Stimulated activated CD8-positive, alpha-beta memory T cell treated with anti-CD3 and anti-CD28 coated beads, Interleukin-15, amount 100 ng/mL, for 24 hours (primary cell): ENCODE measurements at places on chromosomes 13 and 19.

GRCh38 chr13:112348642-112349345, 27.4 kb upstream of the SPACA7 start:
- DNase-seq, result no peak

DNA sequence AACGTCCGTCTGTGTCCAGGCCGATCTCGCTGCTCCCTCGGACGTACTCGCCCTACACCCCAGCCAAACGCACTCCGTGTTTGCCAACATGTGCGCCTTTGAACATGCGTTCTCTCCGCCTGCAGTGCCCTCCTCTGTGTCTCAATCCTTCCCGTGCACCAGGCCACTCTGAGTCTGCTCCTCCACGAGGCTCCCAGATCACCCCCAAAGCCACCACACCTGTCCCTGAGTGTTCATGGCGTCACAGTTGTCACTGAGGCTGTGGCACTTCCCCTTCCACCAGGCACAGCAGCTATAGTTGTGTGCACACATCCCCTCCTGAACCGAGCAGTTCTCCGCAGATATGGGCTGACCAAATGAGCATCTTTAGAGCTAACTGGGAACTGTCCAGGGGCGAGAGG, 35.6 kb downstream of the RASA3 start:
- DNase-seq, result no peak

- DNase-seq, result no peak
Observed at GRCh38 chr19:52943134-52943883, 19.4 kb downstream of the ZNF816 start.

DNA sequence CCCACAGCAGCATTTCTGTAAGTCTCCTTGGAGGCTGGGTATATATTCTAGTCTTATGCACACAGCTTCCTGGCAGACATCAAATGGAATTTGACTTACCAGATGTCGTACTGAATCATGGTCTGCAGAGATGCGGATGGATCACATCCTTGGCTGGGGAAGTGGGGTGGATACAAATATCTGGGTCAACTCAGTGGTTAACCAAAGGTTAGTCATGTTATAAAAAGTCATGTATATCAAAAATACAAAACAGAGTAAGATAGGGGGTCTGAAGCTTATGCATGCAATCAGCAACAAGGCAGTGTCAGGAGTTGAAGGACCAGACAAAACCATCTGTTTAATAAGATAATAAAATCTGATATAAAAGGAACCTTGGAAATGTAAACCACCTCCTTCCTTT, 61.9 kb downstream of the WASF3 start:
- no peak for DNase-seq

DNA sequence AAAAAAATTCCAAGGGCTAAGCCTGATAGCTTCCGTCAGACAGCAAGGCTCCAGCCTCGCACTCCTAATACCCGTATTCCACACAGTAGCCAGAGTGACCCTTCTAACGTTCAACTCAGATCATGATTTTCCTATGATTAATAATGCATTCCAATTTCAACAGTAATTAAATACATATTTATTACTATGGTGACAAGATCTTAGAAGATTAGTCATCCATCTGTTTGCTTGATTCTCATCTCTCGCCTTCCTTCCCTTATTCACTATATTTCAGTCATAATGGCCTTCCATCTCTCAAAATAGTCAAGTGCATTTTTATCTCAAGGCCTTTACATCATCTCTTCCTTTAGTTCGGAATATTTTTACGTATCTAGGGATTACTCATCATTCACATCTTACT, 621.2 kb upstream of the SPRY2 start:
- no peak for DNase-seq

DNA sequence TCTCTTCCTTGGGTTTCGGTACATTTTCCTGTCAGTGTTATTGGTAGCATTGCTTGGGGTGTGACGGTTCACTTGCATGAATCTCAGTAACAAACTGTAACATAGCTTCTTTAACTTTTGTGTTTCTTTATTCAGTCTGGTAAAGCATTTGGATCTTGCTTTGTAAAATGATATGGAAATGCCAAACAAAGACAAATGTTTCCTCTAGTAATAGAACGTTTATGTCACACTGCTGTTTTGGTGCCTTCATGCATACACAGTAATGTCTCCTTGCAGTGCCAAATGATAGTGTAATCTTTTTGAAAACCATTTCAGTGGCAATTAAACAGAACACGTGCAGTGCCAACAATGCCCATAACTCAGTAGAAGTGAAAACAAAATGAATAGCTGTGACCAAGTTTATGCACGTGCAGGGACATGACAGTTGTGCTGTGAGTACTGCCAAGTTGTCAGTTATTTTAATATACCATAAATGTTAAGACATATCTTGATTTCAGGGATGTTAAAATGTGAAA, 110.8 kb downstream of the RXFP2 start:
- no peak for DNase-seq

- no peak for DNase-seq
Observed at GRCh38 chr19:41734585-41734984, 20.7 kb upstream of the CEACAM6 start.

- no peak for DNase-seq
Observed at GRCh38 chr19:48591021-48591420, 15.5 kb upstream of the SPACA4 start.

DNA sequence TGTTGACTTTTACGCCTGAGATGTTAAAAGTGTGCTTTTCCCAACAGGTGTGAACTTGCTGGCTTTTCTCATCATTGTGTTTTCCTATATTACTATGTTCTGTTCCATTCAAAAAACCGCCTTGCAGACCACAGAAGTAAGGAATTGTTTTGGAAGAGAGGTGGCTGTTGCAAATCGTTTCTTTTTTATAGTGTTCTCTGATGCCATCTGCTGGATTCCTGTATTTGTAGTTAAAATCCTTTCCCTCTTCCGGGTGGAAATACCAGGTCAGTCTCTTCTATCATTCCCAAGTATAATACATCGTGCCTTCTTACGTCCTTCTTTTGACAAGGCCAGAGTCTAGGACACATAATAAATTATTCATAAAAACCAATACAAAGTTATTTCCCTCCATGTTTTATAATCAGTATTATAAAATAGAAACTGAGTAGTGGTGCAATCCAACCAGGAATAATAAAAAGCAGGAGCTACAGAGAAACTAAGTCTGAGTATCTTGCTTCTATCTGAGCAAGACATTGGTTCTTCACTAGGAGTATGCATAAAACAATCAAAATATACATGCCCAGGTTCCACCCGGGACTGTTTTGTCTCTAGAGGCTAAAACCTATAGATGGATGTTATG, 57.9 kb downstream of the RXFP2 start:
- no peak for DNase-seq
